NCI-H460 (cell line): ENCODE measurements at places on chromosomes 11 and 22.

GRCh38 chr11:61679296-61679695 is 895 bp upstream of the DAGLA start:
- no peak for DNase-seq

DNA sequence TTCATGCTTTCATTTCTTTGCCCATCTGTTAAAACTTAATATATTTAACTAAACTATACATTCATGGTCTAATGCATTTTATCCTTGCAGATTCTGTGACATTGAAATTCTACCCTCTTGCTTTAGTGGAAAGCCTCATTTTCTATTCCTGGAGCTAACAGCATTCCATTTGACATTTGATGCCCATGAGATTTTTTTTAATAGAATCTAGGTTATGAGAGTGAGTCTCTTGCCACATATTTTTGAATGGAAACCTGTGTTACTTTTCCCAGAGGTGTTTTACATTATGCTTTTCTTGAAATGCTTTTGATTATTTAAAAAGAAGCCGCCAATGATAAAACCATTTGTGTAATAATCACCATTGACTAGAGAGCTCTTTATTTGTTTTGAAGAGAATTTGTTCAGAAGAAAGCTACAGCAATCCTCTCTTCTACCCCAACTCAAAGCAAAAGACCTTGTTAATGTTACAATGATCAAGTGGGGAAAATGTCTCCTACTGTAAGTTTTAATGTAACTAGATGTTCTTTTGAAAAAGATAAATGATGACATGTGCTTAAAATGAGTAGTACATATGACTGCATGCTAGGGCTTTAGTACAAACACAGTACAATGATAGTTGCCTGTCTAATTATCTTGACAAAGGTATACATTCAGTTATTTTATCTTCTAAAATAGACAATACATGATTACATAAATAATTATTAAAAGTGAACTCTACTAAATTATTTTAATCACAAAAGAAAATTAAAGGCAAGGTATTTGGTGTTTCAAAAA is 67.3 kb downstream of the GAS2 start:
- no peak for DNase-seq

DNA sequence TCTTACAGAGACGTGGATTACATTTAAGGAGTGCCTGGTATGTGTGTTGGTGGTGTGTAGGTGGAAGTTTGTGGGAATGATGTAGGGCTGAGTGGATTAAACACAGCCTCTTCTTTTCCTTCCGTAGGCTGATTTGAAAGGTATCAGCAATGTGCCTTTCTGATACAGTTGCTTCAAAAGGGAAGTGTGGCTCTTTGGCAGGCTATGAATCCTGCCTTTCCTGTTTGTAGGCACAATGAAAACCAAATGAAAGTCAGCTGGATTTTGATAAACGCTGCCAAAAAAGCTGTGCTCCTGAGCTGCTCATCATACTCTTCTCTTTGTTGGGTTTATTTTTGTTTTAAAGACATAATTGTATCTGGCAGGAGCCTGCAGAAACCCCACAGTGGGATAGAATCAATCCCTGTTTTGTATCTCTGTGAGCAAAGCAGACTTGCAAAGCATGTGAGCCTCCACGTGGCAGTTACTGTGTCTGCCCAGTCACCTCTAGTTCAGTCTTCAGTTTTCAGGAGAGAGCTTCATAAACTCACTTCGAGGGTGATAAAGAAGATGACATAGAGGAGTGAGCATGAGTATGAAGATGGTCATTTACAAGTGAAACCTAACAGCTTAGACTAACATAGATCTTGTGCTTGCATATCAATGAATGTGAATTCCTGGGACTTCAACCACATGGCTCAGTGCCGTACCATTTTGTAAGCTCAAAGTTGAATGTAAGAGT is 655.7 kb upstream of the KIRREL3 start:
- no peak for DNase-seq

- no peak for DNase-seq
Measured at GRCh38 chr11:78773077-78773476, 198.4 kb upstream of the NARS2 start.

DNA sequence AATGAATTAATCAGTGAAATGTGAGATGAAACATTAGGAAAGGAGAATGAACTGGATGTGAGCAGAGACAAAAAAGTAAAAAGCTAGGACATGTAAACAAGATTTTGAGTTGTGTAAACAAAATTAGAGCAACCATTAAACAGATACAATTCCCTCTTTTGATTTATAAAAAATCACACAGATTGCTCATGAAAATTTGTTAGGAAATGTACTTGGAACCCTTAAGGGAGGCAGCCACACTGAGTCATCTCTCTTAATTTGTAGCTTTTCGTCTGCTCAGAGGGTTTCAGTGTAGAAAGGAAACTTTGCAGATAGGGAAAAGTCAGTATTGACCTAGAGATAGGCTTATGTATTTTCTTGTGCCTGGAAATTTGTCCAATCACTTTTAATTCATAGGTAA is 49.6 kb upstream of the ME3 start:
- no peak for DNase-seq

DNA sequence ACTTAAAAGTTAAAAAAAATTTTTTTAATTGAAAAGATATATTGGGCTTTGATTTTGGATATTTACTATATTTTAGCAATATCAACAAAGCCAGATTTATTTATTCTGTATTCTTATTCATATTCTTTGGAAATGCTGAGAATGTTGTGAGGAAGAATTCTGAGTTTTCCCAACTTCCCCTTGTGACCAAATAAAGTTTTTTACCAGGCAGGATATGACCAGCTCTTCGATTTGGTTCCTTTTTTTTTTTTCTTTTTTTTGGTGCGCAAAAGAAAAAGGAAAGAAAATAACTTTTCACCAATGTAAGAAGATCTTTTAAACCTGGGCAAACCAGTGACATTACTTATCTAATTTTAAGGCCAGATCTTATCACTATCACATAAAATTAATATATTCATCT is 12.9 kb downstream of the TCP11L1 start:
- no peak for DNase-seq

- no peak for DNase-seq
Measured at GRCh38 chr11:117488996-117489952, 161.6 kb downstream of the CEP164 start.

GRCh38 chr11:130478881-130479280 is 30.4 kb downstream of the ADAMTS15 start:
- no peak for DNase-seq

- DNase-seq: no peak
Measured at GRCh38 chr11:19597876-19598275, 114.8 kb upstream of the NAV2 start.

- no peak for DNase-seq
Measured at GRCh38 chr11:113728814-113729213, 22.7 kb upstream of the TMPRSS5 start.

GRCh38 chr22:46740910-46741780 is 3.1 kb upstream of the CERK start:
- no peak for DNase-seq

- DNase-seq: no peak
Measured at GRCh38 chr11:118441770-118442275, 5.5 kb downstream of the KMT2A start.

GRCh38 chr22:45787759-45788158 is 116.1 kb downstream of the ATXN10 start:
- no peak for DNase-seq

DNA sequence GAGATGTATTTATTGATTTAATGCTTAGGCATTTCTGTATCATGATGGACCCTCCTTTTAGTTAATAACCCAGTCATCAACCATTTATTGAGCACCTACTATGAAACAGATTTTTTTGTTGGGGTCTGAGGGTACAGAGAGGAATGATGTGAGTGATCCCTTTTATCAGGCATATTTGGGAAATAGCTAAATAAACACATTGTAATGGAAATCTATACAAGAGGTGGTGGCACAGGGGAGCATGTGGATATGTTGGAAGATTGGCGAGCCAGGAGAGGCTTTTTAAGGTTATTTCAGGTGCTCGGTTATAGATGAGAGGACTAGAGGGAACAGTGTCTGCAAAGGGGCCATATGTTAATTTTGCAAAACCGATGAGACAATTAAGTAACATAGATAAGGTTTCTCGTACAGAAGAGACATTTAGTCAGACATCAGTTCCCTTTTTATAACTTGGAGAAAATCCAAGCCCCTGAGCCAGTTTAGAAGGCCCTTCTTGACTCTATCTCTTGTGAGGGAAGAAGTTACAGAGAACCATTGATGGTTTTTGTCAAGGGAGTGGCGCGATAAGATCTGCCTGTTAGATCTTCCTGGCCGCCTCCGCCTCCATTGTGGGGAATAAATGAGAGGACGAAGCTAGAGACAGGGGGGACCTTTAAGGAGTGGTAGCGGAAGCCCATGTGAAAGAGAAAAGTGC is 2.0 kb downstream of the ATXN10 start:
- no peak for DNase-seq
